Ecto neural progenitor cell (in vitro differentiated cells): ENCODE measurements at places on chromosomes 2 and 18.

DNA sequence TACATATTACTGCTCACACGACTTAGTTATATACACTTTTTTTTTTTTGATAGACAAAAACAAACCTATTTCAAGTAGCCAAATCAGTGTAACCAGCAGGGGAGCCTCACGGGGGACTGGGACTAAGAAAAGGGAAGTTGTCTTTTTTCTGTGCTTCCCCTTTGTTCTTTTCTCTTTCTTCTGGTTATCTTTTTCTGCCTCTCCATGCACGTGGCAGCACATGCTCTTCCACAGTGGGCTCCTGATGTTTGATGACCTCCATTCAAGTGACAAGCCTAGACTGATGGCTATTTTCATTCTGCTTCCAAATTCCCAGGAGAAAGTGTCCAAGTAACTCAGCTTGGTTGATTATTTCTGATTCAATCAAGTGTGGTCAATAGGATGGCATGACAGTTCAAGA is 98.2 kb upstream of the STK39 start:
- no peak for DNase-seq

DNA sequence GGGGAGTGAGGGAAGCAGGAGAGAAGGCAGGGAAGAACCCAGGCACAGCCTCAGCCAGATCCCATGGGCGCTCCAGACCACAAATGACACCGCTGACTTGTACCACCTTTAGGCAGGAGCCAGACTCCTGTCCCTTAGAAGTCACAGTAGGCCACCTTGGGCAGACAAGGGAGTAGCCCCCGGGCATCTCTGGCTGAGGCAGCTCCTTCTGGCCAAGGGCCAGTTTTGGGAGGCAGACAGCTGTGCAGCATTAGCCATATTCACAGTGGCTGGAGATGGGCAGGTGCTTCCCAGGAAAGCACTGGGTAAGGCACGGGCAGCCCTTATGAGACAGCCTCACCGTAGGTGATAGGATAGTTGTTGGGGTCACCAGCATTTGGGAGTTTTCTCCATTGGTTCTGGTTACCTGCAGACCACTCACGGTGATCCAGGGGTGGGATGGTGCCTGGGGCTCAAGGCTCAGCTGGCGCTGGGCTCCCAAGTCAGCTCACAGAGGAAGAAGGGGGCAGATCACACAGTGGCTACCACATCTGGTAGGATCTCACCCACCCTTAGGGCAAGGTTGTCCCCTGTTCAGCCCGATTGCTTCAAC is 2.1 kb downstream of the ASTL start:
- no peak for DNase-seq

DNA sequence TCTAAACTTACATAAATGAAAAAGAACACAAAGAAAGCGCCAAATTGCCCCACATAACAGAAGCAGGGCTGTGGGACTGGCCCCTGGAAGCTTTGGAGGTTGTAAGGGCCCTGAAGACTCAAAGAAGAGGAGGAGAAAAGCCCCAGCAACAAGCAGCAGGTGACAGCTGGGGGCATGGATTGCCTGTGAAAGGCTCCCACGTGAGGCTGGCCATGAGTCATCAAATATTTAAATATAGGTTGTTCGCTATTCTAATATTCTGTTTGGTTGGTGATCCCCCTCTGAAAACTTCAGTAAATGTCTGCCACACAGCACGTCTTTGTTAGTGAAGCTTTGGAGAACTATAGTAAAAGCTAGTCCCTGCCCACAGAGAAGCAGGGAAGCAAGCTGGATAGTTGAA is 132.4 kb downstream of the MREG start:
- DNase-seq: no peak

GRCh38 chr2:40448476-40449079 is 3.3 kb downstream of the SLC8A1 start:
- DNase-seq: no peak

DNA sequence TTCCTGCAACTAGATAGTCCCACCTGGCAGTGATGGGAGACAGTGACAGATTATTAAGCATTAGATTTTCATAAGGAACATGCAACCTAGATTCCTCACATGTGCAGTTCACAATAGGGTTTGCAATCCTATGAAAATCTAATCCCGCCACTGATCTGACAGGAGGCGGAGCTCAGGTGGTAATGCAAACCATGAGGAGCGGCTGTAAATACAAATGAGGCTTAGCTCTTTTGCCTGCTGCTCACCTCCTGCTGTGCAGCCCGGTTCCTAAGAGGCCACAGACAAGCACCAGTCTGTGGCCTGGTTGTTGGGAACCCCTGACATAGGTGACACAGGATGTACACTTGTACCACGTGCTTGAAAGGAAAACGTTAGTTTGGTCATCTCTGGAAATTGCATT is 41.6 kb downstream of the CDH19 start:
- no peak for DNase-seq

DNA sequence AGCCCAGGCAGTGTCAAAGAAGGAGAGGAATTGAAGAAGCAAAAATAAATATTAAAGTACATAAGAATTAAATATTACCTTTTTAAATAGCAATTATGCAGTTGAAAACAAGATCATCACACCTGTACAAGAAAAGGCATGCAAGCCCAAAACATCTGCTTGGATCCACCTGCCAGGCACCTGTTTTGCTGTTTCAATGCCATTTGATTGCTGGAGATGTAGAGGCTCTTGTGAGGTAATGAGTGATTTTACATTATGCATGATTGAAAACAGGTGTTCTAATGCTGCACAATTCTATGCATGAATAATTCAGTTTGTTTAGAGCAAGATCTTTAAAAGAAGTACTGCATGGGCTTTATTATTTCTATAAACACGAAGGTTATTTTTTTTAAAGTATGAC is 700.6 kb upstream of the ZEB2 start:
- DNase-seq: no peak

DNA sequence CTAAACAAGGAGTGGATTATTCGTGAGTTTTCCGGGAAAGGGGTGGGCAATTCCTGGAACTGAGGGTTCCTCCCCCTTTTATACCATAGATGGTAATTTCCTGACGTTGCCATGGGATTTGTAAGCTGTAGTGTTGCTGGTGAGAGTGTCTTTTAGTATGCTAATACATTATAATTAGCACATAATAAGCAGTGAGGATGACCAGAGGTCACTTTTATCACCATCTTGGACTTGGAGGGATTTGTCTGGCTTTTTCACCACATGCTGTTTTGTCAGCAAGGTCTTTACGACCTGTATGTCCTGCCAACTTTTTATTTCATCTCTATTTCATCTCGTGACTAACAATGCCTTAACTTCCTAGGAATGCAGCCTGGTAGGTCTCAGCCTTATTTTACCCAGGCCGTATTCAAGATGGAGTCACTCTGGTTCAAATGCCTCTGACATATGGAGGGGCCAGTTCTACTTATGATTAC is 124.8 kb upstream of the B3GNT2 start:
- DNase-seq: no peak

DNA sequence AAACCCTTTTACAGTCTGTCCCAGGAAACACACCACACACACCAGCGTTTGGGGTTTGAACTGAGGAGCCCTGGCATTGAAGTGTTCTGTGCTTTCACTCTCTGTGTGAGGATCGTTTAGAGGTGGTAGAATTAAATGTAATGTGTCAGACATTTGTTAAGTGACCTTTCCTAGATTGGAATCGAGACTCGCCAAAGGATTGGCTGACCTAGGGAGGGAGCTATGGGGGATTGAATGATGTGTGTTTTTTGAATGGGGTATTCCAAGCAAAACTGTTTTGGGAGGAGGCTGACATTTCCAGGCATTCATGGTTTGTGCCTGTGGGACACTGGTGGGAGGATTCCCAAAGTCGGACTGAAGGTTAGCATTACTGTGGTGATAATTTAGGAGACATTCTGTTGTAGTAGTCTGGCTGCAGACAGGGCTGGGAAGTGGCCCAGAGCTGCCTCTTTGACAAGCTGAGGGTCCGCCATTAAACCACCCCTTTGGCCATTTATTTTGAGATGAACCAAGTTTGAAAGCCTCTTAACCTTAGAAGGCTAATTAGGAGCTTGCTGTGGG is 1.7 kb downstream of the MYO1B start:
- no peak for DNase-seq
